Right ventricle myocardium superior (tissue), 1 donor: ENCODE measurements at places on chromosomes 7 and 10. TPM values are rescaled to one million over a fixed set of nuclear protein-coding genes. Genes with fewer than 3 reads are reported as not detected.

EGR2 gene
- total RNA-seq: 0.19 TPM

FAM3C gene
- total RNA-seq: 36.5 TPM

GIMAP4 gene
- 34.7 TPM for total RNA-seq

TECTB gene
- total RNA-seq: not detected

SLC26A3 gene
- total RNA-seq: not detected

VAX1 gene
- total RNA-seq: not detected

MPP7 gene
- total RNA-seq: 14.0 TPM

TMEM176B gene
- total RNA-seq: 33.4 TPM

NODAL gene
- total RNA-seq: not detected

HIPK2 gene
- total RNA-seq: 88.5 TPM

- no peak for DNase-seq
Measured at GRCh38 chr10:72058989-72059842, 29.1 kb downstream of the SPOCK2 start.

GRCh38 chr10:77338143-77338542, 299.5 kb downstream of the KCNMA1 start:
- DNase-seq: no peak

GRCh38 chr7:106609416-106609815, 51.5 kb downstream of the CCDC71L start:
- no peak for DNase-seq

DNA sequence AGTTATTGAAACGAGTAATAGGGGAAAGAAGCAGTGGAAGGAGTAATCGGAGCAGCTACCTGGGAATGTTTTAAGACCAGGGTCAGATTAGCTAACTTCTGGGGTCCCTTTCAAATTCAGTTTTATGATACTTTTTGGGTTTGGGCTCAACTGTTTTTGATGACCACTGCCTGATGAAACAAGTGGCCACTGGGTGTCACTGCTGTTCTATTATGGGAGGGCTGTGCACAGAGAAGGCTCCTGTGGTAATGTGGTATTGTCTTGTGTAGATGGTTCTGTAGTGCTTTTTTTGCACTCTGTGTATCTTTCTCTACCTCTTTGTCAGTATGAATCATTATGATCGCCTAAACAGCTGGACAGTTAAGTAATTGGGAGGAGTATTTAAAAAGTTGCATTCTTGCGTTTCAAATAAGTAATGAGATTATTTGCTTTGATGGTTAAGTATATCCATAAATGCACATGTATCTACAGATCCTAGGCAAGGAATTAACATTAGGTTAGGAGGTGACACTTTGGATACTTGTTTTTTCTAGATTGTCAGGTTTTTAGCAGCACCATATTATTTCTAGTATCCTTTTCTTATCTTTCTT, 128.4 kb downstream of the ABCA13 start:
- no peak for DNase-seq

DNA sequence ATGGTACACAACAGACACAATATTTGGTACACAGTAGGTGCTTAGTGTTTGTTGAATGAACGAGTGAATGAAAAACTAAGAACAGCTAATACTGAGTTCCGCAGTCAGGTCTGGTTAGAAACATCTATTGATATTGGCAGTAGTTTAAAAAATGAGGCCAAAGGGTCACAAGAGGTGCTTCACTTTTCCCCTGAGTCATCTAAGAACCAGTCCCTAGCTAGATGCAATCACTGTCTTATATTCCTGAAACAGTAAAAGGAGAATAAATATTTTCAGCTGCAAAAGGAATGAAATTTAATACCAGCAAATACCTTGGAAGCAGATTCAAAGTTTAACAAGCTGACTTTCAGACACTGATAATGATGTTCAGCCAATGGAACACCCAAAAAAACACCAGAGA, 54.5 kb downstream of the SCRN1 start:
- DNase-seq: no peak

DNA sequence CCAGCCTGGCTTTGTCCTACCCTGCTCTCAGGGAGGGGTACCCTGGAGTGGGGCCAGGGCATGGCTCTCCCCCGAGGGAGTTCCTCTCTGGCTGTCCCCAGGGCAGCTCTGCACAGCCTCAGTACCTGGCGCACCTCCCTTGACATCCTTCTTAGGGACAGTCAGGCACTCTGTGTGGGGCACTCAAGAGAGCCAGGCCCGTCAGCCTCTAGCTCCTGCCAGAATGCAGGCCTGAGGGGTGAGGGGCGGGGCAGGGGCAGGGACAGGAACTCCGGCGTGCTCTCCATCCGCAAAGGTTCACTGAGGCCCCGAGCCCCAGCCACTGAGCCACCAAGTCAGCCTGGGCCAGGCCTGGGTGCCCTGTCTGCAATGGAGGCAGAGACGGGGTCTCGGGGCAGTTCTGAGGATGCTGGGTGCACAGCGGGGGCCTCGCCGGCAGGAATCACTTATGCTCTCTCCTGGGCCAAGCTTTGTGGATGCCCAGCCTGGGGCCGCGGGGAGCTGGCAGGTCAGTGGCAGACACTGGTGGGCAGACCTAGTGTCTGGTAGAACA, 10.1 kb downstream of the LIMK1 start:
- no peak for DNase-seq

- peak; percentile 34 for DNase-seq
Measured at GRCh38 chr10:124597846-124598165, 136.2 kb downstream of the LHPP start.

GRCh38 chr7:80642871-80643270, 4.4 kb downstream of the CD36 start:
- no peak for DNase-seq

DNA sequence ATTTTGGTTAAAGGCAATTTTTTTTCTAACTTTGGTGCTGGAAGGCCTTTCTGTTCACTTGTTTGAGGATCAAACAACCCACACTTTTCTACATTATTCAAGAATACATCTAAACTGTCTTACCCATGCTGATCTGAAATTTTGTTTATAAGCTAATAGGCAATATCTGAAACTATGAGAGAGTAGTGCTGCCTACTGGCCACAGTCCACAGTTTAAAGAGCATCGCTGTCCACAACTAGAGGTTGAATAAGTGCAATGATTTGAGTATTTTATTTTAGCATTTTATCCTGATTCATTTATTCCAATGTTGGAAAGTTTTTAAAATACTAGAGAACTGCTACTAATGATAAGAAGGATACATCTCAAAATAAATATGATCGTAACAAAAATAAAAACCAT, 306.9 kb downstream of the ELMO1 start:
- DNase-seq: no peak

DNA sequence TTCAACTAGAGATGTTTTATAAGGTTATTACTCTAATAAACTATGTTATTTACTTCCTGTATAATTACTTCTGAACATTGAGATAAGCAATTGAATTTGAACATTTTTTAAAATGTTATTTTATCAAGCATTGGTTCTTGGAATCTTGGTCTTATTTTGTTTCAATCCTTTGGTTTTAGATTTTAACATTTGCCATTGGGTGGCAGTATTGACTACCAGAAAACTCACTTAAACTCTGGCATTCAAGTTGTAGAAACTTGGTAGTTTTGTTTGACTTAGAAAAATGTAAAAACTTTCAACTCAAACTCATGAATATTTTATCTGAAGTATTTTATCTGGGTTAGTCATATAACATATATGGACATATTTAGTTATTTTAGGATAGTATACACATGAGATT, 48.1 kb downstream of the ATRNL1 start:
- DNase-seq: no peak

- DNase-seq: peak; percentile 32
Measured at GRCh38 chr7:84799106-84799505, 387.8 kb downstream of the SEMA3D start.

DNA sequence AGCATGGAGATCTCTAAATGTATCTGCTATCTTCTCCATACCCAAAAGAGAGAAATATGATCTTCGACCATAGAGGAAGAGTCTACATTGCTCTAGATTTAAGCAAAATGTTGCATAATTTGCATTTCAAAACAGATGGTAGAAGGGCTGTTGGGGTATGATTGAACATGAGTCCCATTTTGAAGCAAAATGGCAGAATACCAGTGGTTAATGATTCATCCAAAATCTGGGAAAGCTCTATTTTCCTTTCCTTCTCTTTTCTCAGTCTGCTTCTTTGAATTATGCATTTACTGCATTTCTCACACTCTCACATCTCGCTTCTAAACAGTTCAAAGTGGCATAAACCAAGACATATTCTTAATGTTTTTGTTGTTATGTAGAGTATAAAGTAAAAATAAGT, 178.5 kb downstream of the MACC1 start:
- no peak for DNase-seq

GRCh38 chr10:120897343-120897742, 46.2 kb downstream of the WDR11 start:
- DNase-seq: no peak

GRCh38 chr7:70612811-70613210, 519.1 kb upstream of the GALNT17 start:
- DNase-seq: no peak
